ENCODE measurements at places on chromosomes 16 and 17. TPM values are rescaled to one million over a fixed set of nuclear protein-coding genes. Genes with fewer than 3 reads are reported as not detected.

GRCh38 chr17:12081720-12082119 lies 61.0 kb downstream of the MAP2K4 start:
- no peak for DNase-seq

DNA sequence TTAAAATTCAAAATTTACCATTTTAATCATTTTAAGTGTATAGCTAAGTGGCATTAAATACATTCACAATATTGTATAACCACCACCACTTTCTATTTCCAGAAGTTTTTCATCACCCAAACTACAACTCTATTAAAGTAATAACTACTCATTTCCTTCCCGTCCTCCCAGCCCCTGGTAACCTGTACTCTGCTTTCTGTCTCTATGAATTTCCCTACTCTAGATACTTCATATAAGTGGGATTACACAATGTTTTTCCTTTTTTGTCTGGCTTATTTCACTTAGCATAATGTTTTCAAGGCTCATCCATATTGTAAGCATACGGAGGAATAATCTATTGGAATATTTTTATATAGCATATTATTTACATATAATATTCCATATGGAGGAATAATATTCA lies 29.7 kb downstream of the ESRP2 start:
- DNase-seq = no peak

DNA sequence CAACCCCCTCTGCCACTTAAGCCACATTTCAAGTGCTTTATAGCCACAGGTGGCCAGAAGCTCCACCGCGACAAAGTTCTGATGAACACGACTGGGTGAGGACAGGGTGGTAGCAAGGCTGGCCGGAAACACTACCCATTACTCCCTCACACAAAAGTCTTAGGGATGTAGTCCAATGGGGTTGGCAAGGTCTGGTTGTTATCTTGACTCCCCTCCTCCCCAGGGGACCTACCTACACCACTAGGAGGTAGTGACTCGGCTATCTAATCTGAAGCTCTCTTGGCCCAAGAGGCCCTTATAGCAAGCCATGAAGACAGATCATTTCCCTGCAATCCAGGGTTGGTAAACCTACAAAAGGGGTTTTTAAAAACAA lies 8.4 kb downstream of the LITAFD start:
- DNase-seq = no peak

GRCh38 chr17:28741358-28742349 lies 2.2 kb upstream of the TRAF4 start:
- peak; percentile 88 for DNase-seq

The CLCN7 gene
- total RNA-seq = 274 TPM

Measured in B cell (primary cell).